Activated gamma-delta T cell treated with Interleukin-2 at 50 U/mL for 16 hours (primary cell): ENCODE measurements at places on chromosomes 3 and 15.

DNA sequence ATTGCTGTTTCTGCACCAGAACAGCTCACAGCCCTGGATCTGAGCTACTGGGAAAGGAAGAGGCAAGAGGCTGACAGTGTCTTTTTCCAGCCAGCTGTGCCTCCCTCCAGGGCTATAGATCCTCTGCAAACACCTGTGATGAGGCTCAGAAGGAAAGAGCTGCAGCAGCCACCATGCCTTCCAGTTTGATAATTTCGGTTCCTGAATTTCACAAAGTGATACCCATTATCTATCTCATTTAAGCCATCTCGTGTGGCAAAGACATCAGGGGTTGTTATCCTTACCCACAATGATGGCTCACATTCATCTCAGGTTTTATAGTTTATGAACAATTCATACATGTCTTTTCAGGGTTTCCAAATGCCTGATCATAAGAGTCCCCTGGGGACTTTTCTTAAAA is 1.8 kb upstream of the LARP6 start:
- DNase-seq, result no peak

- DNase-seq, result no peak
Observed at GRCh38 chr3:141529256-141529655, 42.4 kb downstream of the RASA2 start.

GRCh38 chr3:182704926-182705325 is 88.4 kb upstream of the ATP11B start:
- no peak for DNase-seq

DNA sequence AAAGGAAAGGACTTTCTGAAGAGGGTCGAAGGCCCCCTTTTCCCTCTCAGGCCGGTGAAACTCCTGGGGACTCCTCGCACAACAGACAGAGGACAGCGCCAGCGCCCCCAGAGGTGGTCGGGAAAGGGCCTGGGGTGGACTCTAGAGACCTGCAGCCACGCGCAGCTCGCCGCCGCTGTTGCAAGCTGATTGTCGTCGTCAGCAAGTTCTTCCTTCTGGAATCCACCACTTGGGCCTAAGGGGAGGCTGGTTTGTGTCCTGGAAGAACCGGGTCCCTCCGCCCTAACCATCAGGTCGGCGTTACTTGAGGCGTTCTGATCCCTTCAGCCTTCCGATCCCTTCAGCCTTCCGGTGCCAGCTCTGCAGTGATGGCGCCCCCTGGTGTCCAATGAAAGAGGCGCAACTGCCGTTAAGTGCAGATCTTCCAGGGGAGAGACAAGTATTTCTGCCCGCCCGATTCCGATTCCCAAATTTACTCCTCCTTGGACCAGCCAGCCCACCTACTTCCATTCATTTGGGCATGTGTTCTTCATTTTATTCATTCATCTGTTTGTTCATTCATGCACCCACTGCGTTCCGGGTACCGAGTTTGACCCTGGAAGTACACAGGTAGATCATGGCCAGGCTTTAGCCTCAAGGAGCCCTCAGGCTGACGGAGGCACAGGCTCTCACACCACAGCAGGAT is 77.2 kb upstream of the SLC6A11 start:
- DNase-seq, result peak; percentile 75

DNA sequence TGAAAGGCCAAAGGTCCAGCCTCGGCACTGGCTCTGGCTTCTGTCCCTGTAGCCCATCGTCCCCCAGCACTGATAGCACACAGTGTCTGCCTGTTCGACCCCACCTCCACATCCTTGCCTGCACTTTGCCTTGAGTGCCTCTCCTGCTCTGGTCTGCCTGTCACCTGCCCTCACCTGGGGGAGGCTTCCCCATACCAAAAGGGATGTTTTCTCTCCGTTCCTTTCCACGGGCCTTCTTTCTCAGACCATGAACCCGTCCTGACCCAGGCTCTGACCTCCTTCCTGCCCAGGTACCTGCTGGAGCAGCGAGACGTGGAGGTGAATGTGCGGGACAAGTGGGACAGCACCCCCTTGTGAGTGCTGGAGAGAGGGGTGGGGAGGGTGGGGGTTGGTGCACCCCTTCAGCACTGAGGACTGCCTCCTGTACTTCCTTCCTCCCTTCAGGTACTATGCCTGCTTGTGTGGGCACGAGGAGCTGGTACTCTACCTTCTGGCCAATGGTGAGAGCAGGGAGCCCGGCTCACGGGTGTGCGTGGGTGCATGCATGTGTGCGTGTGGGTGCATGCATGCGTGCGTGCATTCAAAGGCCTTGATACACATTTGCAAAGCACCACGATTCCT is 1.5 kb downstream of the ABTB1 start:
- DNase-seq, result no peak

- no peak for DNase-seq
Observed at GRCh38 chr3:54085936-54086335, 36.4 kb upstream of the CACNA2D3 start.

DNA sequence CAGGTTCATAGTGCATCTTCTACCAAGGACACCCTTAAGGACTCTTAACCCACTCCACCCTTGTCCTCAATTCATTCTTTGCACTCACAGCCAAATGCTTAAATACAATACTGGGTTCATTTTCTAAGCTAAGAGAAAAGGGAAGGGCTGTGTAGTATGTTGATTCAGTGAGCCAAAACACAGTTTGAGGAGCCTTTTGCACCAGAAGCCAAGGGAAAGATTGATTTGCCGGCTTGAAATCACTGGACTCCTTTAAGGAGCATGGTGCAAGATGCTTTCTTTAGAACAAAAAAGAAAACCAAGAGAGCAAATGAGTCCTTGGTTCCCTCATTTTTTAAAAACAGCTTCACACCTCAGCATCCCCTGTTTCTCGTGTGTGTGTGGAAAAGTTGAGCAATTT is 47.8 kb downstream of the BOC start:
- DNase-seq, result no peak

GRCh38 chr15:62840526-62841268 is 201.8 kb upstream of the TPM1 start:
- no peak for DNase-seq

DNA sequence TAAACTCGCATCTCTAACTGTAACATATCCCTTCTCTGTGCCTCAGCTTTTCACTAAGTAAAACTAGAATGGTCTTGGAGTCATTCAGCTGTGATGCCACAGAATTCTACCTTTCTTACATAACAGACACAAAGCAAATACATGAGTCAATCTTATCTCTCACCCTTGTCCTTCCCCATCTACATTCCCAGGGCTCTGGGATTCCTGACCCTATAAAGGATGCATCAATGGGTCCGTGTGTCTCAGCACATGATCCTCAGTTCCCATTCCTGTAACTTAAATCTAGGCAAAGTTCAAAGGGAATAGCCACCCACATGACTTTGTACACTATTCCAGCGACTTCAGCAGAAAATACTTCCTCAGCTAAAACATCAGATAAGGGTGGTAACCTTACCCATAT is 11.8 kb upstream of the ARL8B start:
- no peak for DNase-seq

- no peak for DNase-seq
Observed at GRCh38 chr3:103210583-103210982, 775.8 kb downstream of the ZPLD1 start.

DNA sequence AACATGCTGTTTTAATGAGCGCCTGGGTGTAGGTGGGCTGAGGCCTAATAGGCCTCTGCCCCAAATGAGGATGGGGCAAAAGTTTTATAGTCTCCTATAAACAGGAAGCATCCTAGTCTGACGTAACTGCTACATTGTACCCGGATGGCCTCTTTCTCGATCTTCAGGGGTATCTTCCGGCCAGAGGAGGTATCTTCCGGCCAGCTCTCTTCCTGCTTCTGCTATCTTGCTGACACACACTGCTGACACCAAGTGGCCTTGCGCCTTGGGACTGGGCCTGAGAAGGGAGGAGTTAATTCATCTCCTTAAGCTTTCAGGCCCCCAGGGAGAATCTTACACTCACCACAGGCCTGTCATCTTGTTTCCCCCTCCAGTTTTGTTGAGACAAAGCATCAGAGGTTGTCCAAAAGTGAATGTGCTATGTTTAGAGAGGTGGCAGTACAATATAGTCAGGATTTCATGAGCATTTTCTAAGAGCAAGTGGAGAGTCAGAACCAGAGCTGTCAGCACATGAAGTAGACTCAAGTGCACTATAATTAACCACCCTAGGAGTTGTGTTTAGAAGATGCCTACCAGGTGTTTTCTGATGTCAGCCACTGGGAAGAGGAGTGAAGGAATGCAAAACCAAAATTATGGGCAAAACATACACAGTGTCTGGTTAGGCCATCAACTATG is 15.6 kb upstream of the IGSF10 start:
- no peak for DNase-seq

- no peak for DNase-seq
Observed at GRCh38 chr3:131050001-131050400, 23.3 kb downstream of the NEK11 start.

- no peak for DNase-seq
Observed at GRCh38 chr3:71551311-71551919, 32.1 kb downstream of the FOXP1 start.

GRCh38 chr3:195203606-195204005 is 67.4 kb downstream of the XXYLT1 start:
- DNase-seq, result peak; percentile 38

DNA sequence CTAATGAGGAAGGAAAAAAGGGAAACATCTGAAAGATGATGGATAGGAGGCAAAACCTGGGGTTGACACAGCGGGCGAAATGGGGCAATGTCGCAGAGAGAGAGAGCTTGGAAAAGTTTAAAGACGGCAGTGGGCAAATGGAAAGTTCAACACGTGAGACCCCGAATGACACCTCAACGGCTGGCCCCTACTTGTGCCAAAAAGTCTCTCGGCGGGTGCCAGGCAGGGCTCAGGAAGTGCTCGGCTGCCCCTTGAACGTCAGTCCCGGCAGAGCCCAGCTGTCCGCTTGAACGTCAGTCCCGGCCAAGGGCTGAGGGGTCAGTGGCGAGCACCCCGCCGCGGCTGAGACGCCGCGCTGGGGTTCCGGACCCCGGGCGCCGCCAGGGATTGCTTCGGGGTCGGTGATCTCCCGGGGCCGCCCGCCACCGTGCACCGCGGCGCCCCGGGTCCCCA is 658 bp downstream of the EOGT start:
- no peak for DNase-seq

DNA sequence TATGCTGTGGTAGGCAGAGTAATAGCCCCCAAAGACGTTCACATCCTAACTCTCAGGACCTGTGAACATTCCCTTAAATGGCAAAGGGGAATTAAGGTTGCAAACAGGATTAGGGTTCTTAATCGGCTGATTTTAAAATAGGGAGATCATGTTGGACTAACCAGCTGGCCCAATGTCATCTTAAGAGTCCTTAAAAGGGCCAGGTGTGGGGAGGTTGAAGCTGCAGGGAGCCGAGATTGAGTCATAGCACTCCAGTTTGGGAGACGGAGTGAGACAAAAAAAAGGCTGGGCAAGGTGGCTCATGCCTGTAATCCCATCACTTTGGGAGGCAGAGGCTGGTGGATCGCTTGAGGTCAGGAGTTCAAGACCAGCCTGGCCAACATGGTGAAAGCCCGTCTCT is 1.6 kb upstream of the FLNB start:
- no peak for DNase-seq

DNA sequence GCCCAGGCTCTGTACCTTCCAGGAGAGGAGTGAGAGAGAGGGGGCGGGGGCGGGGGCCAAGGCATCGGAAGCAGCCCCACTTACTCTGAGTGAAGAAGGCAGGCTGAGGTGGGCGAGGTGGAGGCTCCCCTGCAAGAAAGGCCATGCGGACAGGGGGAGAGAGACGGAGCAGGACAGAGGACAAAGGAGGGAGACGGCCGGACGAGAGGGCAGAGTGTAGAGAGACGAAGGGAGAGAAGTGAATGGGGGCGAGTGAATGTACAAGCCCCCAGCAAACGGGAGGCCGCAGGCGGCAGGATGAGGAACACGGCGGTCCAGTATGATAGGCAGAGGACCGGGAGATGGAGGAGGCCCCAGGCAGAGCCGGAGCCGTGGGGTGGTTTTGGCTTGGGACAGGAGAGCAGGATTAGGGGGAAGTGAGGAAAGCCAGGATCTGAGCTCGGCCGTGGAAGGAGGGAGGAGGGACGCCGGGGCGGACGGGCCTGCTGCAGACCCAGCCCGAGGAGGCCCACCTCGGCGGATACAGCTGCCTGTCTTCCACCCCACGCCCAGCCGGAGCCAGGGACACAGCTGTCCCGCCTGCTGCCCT is 38.8 kb downstream of the TNK2 start:
- no peak for DNase-seq

GRCh38 chr15:63466378-63467192 is 37.8 kb upstream of the USP3 start:
- peak; percentile 52 for DNase-seq

DNA sequence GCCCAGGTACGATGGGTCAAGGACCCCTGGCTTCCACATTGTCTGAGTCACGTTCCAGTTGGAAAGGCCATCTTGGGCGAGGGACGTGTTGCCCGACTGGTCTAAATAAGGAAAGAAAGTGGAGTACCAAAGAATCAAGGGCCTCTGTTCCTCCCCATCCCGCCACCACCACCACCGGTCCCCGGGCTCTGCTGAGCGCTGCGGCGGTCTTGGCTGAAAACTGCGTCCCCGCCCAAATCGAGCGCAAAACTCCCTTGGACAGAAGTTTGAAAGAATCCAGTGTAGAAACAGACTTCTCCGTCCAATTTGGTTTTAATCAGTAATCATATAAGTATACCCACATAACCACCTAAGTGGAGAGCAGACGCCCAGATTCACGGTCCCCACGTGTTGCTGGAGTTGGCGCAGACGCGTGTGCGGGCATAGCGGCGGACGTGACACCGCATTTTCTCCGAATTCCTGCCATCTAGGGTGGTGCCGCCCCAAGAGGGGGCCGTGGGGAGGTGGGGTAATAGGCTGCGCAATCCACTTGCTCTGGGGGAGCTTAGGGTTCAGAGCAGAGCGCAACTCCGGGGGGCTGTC is 243.8 kb upstream of the TOPAZ1 start:
- DNase-seq, result no peak

GRCh38 chr3:97691354-97691753 is 73.2 kb upstream of the ARL6 start:
- DNase-seq, result no peak

GRCh38 chr15:31471731-31472430 is 145.2 kb downstream of the KLF13 start:
- no peak for DNase-seq

- no peak for DNase-seq
Observed at GRCh38 chr3:30557746-30558303, 48.6 kb upstream of the TGFBR2 start.

- DNase-seq, result no peak
Observed at GRCh38 chr3:7489417-7489816, 628.5 kb downstream of the GRM7 start.

GRCh38 chr3:43994657-43995546 is 246.8 kb upstream of the TOPAZ1 start:
- peak; percentile 12 for DNase-seq

- no peak for DNase-seq
Observed at GRCh38 chr3:124082343-124082742, 90.4 kb upstream of the ROPN1 start.

- DNase-seq, result no peak
Observed at GRCh38 chr15:43237842-43238470, 17.1 kb upstream of the EPB42 start.

- DNase-seq, result no peak
Observed at GRCh38 chr3:71131375-71132314, 451.9 kb downstream of the FOXP1 start.

- DNase-seq, result no peak
Observed at GRCh38 chr3:49869525-49870126, at the start of gene CAMKV. TSS of gene CAMKV (minus strand) at chr3:49869906. CDS start at chr3:49862388, 7,518 bp downstream.
